Stimulated activated CD8-positive, alpha-beta memory T cell treated with anti-CD3 and anti-CD28 coated beads, Interleukin-7, amount 100 ng/mL, for 1 hour (primary cell): ENCODE measurements at places on chromosomes 13 and 19.

GRCh38 chr13:71704656-71705055, 162.3 kb downstream of the DACH1 start:
- DNase-seq, result no peak

- no peak for DNase-seq
Measured at GRCh38 chr19:5585461-5586299, 17.9 kb upstream of the TINCR start.

DNA sequence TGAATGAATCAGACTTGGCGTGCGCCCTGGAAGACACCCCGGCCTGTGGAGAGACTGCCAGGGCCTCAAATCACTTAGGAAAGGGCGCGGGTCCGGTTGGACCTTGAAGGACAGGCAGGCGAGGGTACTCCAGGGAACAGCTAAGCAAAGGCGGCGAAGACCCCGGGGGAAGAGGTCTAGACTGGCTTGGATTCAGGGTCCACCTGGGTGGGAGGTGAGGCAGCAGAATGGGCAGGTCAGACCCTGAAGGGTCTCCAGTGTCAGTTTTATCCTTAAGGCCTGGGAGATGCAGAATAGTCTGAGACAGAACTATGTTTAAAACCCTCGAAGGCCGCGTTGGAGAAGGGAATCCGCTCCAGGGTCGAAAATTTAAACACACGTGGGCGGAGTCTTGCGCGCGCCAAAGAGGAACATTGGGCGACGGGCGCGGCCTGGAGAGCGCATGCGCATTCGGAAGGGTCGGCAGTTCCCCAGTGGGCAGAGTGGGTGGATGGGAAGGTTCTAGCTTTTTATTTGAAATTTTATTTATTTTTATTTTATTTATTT, 567 bp upstream of the SMG9 start:
- DNase-seq, result peak; percentile 58

GRCh38 chr13:34338102-34338501, 520.2 kb downstream of the RFC3 start:
- no peak for DNase-seq

DNA sequence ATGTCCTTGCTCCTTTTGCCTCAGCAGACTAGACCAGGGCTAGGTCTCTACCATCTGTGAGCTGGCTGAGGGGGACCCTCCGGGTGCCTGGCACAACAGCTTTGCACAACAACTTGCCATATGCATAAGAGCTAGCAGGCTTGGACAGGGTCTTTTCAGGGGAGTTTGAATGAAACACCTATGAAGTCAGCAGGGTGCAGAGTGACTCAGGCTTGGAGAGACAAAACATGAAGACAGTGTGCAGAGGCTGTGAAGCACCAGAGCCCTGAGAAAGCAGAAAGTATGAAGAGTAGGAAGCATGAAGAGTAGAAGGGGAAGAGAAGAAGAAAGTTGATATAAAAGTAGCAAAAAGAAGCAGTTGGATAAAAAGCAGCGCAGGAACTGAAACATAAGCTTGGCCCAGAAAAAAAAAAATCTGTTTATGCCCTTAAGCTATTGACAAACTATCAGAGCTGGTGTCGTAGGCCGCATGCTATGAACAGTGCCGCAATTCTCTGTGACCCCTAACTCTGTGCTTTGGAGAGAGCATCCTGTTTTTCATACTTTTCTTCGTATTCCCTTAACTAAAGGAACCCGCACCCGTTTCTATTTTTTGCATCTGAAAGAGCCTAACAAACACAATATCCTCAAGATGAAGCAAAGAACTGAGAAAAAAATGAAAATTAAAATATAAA, 52.7 kb upstream of the FAM216B start:
- no peak for DNase-seq

GRCh38 chr19:51593969-51594773, 23.1 kb downstream of the ZNF175 start:
- DNase-seq, result peak; percentile 94

DNA sequence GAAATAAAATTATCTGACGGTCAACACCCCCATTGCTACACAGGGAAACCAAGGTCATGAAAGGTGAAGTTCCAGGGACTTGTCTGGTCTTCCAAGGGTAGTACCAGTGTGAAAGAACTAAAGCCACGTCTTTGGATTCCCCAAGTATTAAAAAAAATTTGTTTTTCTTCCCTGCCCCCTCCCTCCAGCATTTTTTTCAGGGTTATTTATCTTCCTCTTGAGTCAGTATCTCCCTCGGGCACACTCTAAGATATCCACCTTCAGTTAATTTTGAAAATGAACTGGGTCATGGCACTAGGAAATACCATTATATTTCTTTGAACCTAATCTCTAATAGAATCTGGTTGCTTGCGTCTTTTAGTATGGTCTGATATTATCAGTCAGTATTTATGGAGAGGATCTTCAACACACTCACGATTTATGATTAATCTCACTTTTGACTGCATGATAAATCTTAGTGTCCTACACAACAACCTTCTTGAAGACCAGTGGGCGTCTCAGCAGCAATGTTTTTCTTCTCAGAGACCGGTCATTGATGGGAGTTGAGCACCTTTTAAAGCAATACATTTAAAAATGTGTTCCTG, 9.1 kb downstream of the ATP8A2 start:
- DNase-seq, result no peak

GRCh38 chr19:4361152-4362046, 18.0 kb downstream of the MPND start:
- no peak for DNase-seq

- DNase-seq, result no peak
Measured at GRCh38 chr19:33503433-33504057, 18.0 kb downstream of the PEPD start.

- no peak for DNase-seq
Measured at GRCh38 chr13:40152145-40152544, 496.7 kb downstream of the COG6 start.

DNA sequence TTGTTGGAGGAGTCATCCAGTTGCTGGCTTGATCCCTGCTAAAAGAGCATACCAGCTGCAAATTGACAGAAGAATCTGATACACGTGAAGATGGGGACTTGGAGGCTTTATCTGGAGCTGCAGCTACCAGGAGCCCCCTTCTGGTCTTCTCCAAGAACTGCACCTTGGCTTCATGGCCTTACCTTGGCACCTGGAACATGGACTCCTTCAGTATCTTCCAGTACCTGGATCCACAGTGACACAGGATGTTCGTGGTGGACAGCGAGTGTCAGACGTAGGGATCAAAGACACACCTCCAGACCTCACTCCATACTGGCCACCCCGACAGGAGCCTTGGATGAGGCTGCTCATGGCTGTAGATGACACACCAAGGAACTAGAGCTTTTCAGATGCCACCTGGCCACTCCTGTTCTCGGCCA, 9.9 kb upstream of the ACSBG2 start:
- DNase-seq, result peak; percentile 37

- DNase-seq, result no peak
Measured at GRCh38 chr19:24140099-24140498, 53.1 kb downstream of the ZNF254 start.

GRCh38 chr19:51421229-51422052, 4.0 kb upstream of the SIGLEC10 start:
- no peak for DNase-seq

DNA sequence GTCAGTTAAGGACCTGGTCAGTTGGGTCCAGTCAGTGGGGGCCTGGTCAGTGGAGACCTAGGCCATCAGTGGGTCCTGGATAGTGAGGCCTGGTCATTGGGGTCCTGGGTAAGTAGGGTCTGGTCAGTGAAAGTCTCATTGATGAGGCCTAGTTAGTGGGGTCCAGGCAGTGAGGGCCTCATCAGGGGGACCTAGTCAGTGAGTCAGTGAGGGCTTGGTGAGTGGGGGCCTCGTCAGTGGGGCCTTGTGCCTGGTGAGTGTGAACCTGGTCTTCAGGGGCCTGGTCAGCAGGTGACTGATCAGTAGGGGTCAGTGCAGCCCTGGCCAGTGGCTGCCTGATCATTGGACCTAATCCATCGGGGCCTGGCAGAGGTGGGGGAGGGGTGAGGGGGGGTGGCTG, 42.6 kb upstream of the TPM4 start:
- DNase-seq, result no peak

GRCh38 chr19:32570081-32570785, 10.8 kb upstream of the PDCD5 start:
- DNase-seq, result no peak

DNA sequence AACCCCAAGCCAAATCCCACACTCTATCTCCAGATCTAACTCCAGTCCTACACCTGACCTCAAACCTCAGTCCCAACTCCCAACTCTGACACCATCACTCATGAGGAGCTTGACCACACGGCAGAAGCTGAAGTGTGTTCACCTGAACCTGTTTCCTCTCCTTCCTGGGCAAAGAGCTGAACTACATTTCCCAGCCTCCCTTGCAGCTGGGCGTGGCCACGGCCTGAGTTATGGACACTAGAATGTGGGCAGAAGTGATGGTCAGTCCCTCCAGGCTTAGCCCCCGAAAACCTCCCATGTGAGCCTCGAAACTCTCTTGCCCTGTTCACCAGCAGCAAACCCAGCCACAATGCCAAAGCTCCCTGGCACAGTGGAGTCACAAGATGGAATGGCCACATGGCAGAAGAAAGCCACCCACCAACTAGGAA, 19.5 kb upstream of the MEIS3 start:
- no peak for DNase-seq

- DNase-seq, result no peak
Measured at GRCh38 chr13:49240017-49240416, 7.7 kb upstream of the CDADC1 start.

GRCh38 chr19:55620410-55621204, 3.8 kb downstream of the ZNF784 start:
- no peak for DNase-seq

- no peak for DNase-seq
Measured at GRCh38 chr13:27857282-27857681, 62.5 kb upstream of the PDX1 start.

- peak; percentile 42 for DNase-seq
Measured at GRCh38 chr19:5961969-5962945, 15.7 kb downstream of the RANBP3 start.

DNA sequence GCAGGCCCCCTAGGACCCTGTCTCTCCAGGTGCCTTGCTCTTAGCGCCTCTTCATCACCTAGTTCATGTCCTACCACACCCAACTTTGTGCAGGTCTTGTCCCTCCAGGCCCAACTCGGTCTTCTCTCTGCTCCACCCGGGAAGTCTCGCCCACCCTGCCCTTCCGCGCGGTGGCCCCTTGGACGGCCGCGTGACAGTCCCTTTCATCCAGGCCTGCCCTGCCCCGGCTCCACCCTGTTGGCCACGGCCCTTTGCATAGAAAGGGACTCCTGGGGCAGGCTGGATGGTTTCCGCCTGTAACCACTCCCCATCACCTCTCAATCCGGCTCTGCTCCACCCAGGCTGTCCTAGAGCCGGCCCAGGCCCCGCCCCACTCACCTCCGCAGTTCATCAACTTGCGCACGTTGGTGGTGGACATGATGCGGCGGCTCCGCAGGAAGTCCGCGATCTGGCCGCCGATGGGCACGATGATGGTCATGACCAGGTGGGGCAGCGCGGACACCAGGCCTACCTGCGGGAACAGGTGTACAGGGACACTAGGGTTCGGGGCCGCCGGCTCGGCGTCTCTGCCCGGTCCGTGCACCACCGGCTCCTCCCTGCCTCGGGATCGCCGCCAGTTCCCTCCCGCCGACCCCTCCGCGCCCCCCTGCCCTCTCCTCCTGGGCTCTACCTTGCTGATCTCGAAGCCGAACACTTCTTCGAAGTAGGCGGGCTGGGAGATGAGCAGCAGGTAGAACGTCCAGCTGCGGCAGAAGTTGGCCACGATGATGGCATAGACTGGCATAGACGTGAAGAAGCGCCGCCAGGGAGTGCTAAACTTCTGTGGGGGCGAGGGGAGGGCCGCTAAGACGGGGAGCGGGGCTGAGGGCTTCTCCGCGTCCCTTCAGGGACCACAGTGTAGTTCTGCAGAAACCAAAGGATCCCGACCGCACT, 7.2 kb downstream of the GFY start:
- no peak for DNase-seq

GRCh38 chr19:6773323-6773931, 919 bp downstream of the VAV1 start:
- DNase-seq, result no peak

GRCh38 chr19:5137571-5138124, 168.7 kb downstream of the KDM4B start:
- DNase-seq, result no peak

DNA sequence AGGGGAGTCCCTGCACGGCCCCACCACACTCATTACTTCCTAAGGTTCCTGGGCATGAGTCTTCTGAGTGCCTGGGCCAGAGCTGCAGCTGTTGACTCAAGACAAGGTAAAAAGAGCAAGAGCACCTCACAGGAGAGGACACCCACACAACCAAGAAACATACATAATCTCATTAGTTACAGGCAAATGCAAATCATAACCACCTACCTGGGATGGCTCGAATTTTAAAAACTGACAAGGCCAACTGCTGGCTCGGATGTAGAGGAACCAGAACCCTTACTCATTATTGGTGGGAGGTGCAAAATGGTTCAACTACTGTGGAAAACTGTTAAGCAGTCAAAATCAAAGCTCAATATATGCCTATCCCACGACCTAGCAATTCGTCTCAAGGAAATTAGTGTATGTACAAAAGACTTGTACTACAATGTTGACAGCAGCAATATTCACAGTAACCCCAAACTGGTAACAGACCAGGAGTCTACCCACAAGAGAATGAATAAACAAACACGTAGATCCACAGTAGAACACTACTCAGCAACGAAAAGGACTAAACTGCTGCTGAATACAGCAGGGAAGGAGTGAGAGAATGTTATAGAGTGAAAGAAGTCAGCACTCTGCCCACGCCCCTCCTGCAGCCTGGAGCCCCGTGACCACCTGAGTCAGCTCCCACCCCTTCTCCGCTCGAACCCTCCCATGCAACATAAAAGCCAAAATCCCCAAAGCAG, 15.8 kb downstream of the AKT2 start:
- DNase-seq, result no peak

DNA sequence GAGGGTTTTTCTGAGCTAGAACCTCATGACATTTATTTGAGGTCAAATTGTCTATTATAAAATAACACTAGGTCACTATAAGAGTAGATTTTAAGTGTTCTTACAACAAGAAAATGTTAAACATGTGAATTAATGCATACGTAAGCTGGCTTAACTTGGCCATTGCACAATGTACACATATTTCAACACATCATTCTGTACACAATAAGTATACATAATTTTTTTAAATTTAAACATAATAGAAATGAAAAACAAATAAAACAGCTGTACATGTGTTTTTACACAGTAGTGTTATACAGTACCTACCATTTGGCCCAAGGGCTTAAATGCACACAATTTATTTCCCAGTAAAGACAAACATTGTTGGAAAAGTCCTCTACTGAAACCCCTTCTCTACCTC, 269.9 kb downstream of the DACH1 start:
- no peak for DNase-seq

- peak; percentile 84 for DNase-seq
Measured at GRCh38 chr19:45730368-45731288, at the start of gene FBXO46. FBXO46 (minus strand) TSS chr19:45730896; CDS start chr19:45713495, 17,401 bp downstream.

- no peak for DNase-seq
Measured at GRCh38 chr13:32037471-32037870, 5.9 kb downstream of the FRY start.

DNA sequence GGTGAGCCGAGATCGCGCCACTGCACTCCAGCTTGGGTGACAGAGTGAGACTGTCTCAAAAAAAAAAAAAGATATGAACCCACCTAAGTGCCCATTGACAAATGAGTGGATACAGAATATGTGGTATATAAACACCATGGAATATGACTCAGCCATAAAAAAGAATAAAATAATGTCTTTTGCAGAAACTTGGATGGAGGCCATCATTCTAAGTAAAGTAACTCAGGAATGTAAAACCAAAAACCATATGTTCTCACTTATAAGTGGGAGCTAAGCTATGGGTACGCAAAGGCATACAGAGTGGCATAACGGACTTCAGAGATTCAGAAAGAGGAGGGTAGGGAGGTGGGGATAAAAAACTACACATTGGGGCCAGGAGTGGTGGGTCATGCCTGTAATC, 29.5 kb downstream of the PLA2G4C start:
- DNase-seq, result no peak
